Stimulated activated naive B cell treated with anti-CD40 and anti-IgM and Interleukin-4, amounts not matched to agents 10 μg/mL and 1 μg/mL and 100 μg/mL, for 72 hours (primary cell): ENCODE measurements at places on chromosomes 12 and 14.
A peak's percentile ranks its signal among the peaks of the same experiment; 100 is the strongest.

DNA sequence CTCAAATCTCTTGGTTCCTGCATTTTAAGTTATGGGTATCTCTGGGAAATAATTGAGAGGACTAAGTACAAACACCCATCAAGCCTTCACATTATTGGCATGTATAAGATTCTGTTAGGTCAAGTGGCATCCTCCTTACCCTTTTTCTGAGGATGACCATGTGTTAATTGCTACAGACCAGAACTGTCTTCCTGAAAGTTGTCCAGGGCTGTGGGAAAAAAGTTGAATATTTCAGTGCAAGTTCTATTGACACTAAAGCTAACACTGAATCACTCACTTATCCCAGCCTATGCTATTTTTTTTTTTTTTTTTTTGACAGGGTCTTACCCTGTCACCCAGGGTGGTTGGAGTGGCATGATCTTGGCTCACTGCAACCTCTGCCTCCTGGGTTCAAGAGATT is 130.1 kb upstream of the HIF1A start:
- H3K4me3 ChIP-seq: no peak overlapping the region
- no peaks in the 10 kb centered on the region for H3K36me3 ChIP-seq
- no peaks in the 10 kb centered on the region for H3K27me3 ChIP-seq
- peaks cover 55% of the 10 kb centered on the region for H3K4me1 ChIP-seq

DNA sequence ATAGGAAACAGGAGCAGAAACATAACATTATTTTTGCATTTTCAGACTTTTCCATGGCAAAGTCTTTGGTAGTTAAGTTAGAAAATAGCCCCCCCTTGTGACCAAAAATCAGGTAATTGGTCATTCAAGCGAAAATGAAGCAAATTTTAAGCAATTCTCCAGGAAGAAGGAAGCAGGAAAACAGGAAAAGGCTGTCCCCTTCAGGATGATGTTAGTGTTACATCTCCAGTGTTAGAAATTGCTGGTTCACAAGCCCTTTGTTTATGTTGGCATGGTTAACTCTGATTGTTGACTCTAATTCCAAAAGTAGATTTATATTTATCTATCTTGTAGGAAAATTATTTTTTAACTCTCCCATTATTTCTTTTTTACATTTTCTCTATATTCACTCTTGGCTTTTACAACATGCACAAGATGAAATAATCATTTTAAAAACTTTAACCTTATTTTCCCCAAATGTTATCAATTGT is 18.8 kb upstream of the GAS2L3 start:
- no peak overlapping the region for H3K27ac ChIP-seq
- H3K4me1 ChIP-seq: no peaks in the 10 kb centered on the region
- DNase-seq: no peak
- no peaks in the 10 kb centered on the region for H3K36me3 ChIP-seq
- no peak overlapping the region for H3K4me3 ChIP-seq
- H3K27me3 ChIP-seq: no peaks in the 10 kb centered on the region

GRCh38 chr12:24705741-24706358 is 243.1 kb downstream of the BCAT1 start:
- DNase-seq: peak; percentile 47
- H3K36me3 ChIP-seq: no peaks in the 10 kb centered on the region
- H3K4me3 ChIP-seq: peak overlapping the region; percentile 43
- peaks cover 28% of the 10 kb centered on the region for H3K4me1 ChIP-seq
- H3K27ac ChIP-seq: peak overlapping the region; percentile 75

- DNase-seq: no peak
- H3K27ac ChIP-seq: no peak overlapping the region
- no peaks in the 10 kb centered on the region for H3K4me1 ChIP-seq
- H3K36me3 ChIP-seq: no peaks in the 10 kb centered on the region
- no peaks in the 10 kb centered on the region for H3K27me3 ChIP-seq
Measured at GRCh38 chr12:71243370-71243769, 85.6 kb upstream of the TSPAN8 start.

DNA sequence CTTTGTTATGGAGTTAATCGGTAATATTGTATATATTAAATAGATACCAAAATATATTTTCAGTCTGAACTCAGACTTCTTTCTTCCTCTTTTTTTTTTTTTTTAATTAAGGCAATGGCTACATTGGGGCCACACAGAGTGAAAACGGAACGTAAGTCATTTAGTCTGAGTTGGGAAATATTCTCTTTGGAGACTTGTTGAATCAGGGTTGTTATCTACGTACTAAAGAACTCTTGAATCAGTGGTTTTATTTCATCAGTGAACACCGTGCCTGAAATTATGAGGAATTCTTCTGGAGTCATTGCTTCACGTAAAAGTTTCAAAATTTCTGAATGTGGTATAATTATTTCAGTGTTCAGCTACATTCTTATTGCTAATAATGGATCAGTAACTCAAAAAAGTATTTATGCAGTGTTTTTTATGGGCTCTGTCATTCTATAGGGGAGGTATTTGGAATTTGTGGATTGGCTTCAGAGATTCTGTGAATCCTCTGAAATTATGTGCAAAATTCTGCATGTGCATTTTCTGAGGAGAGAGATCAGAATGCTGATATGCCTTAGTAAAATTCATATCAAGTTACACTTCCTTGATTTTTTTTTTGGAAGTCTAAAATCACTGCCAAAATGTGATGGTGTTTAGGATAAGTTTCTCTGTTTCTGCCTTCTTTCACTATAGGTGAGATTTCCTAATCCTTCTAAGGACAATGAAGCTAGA is 39.6 kb downstream of the BRMS1L start:
- DNase-seq: no peak
- no peak overlapping the region for H3K4me3 ChIP-seq
- H3K36me3 ChIP-seq: peaks cover 28% of the 10 kb centered on the region
- no peak overlapping the region for H3K27ac ChIP-seq

DNA sequence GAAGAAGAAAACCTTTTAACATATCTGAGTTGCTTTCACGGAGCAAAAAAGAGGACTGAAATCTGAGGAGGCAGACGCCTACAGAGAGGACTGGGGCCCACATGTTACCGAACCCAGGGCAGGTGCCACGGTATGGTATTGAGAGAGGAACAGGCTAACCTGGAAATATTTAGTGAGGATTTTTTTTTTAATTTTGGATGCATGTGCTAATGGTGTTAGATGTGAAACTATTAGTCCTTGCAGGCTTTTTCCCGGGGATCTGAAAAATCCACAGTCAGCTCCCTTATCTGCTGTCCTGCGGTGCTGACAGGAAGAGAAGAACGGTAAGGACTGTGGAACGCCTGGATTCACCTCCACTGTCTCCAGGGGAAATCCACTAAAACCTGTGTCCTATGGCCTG is 819.7 kb downstream of the TMEM121 start:
- no peak for DNase-seq
- no peak overlapping the region for H3K27ac ChIP-seq
- no peak overlapping the region for H3K4me3 ChIP-seq
- no peaks in the 10 kb centered on the region for H3K27me3 ChIP-seq
- H3K4me1 ChIP-seq: peaks cover 10% of the 10 kb centered on the region
- no peaks in the 10 kb centered on the region for H3K36me3 ChIP-seq

DNA sequence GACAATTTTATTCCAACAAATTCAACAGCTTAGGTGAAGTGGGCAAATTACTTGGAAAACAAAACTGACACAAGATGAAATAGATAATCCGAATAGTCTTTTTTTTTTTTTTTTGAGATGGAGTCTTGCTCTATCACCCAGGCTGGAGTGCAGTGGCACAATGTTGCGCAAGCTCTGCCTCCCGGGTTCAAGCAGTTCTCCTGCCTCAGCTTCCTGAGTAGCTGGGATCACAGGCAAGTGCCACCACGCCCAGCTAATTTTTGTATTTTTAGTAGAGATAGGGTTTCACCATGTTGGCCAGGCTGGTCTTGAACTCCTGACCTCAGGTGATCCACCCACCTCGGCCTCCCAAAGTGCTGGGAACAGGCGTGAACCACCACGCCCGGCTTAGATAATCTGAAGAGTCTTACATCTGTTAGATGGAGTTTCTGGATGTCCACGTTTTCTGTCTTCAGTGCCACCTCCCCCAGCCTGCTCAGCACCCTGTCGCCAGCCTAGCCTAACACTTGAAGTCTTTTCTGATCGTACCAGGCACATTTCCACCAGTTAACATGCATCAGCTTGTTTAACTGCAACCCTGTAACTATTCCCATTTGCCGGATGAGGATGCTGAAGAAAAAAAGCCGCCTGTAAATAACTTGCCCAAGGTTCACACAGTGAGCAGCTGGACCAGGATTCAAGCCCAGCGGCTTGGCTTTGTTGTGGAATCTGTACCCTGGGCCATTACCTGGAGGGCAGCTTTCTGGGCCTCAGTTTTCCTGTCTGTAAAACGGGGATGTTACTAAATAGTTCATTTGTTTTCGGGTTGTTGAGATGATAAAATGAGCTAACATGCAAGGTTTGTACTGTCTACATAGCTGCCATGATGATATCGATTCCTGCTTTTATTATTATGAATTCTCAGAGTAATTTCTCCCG is 26.4 kb downstream of the FBRSL1 start:
- H3K27me3 ChIP-seq: no peaks in the 10 kb centered on the region
- H3K27ac ChIP-seq: peak overlapping the region; percentile 37

- H3K4me3 ChIP-seq: peak overlapping the region; percentile 64
- peak; percentile 73 for DNase-seq
- H3K27me3 ChIP-seq: no peaks in the 10 kb centered on the region
- peaks cover 36% of the 10 kb centered on the region for H3K4me1 ChIP-seq
Measured at GRCh38 chr14:92846162-92846897, 52.2 kb downstream of the GOLGA5 start.

DNA sequence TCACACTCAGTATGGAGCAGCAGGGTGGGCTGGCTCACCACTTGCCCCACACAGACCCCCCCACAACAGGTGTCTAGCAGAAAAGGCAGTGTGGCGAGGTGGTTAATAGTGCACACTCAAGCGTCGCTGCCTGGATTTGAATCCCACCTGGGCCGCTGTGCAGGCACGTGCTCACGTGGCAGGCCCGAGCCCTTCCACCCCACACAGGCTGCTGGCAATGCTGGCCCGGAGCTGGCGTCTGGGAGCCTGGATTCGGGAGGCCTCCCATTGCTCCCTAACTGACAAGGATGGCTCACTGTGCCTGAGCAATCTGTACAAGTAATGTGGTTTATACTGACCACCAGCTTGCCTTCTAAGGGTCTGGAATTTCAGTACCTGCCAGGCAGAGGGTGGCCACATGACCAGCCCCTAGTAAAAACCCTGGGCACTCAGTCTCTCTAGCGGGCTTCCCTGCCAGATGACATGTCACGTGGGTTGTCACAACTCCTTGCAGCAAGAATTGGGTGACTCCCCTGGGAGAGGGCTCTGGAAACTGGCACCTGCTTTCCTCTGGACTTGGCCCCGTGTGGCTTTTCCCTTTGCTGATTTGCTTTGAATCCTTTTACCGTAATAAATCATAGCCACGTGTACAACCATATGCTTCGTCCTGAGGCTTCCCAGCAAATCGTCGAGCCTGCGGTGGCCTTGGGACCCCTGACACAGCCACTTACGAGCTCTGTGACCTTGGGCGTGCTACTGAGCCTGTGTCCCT is 72.8 kb downstream of the SCARB1 start:
- H3K4me1 ChIP-seq: peaks cover 16% of the 10 kb centered on the region
- no peak overlapping the region for H3K4me3 ChIP-seq
- H3K36me3 ChIP-seq: peaks cover 55% of the 10 kb centered on the region
- DNase-seq: no peak
- H3K27ac ChIP-seq: no peak overlapping the region

- no peak overlapping the region for H3K27ac ChIP-seq
- peaks cover 58% of the 10 kb centered on the region for H3K4me1 ChIP-seq
- peaks cover 66% of the 10 kb centered on the region for H3K36me3 ChIP-seq
- no peaks in the 10 kb centered on the region for H3K27me3 ChIP-seq
Measured at GRCh38 chr12:47722941-47723631, 2.2 kb downstream of the ENDOU start.

DNA sequence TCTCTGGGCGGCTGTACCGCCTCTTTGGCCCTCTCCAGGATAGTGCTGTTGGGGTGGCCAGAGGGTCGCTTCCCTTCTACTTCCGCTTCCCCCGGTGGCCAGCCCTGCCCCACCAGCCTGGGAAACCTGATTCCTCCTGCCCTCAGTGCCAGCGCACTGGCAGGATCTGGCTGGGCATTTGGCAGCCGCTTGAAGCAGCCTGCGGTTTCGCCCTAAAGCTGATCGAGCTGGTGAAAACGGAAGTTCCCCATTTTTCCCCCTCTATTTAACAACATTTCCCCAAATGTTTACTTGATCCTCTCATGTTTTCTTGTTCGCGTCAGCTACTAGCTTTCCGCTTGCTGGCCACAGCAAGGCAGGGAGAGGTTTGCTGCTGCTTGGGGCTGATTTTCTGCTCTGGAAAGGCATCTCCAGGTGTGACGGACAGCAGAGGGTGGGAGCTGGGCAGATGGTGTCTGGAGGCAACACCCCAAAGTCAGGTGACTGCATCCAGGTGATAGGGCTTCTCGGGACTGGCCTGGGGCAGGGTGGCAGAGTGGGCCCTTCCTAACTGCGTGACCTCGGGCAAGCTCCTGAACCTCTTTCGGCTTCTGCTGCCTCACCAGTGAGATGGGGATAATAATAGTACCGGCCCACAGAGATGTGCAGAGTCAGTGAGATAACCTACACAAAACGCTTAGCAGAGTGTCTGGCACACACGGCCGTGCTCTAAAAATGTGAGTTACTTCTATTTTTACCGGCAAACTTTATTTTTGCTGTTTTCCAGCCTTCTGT is 53.1 kb downstream of the TSPAN9 start:
- peak overlapping the region; percentile 89 for H3K27ac ChIP-seq
- H3K4me3 ChIP-seq: peak overlapping the region; percentile 32
- H3K27me3 ChIP-seq: peaks cover 61% of the 10 kb centered on the region
- peaks cover 4% of the 10 kb centered on the region for H3K36me3 ChIP-seq
- peaks cover 23% of the 10 kb centered on the region for H3K4me1 ChIP-seq

DNA sequence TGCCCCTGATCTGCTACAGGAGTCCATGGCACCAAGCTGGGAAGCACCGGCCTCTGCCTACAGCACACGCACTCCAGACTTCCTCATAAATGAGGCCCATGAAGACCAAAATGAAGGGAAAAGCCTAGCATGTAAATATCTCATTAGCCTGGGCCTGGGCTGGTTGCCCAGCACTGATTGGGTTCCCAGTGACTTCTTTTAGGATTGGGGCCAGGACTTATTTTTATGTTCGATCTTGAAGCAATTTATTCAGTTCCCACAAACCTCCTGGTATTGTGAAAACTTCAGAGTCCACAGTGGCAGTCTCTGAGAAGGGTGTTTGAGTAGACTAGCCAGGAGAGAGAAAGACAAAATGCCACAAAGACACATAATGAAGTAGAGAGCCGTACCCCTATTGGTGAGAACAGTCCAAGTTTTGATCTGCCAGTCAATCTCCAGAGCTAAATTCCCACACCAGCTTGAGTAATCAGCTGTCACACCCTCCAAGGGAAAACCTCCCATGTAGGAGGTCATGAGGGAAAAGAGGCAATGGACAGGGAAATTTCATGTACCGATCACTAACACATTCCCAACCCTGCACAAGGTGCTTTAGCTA is 78.2 kb downstream of the PHLDA1 start:
- no peak overlapping the region for H3K4me3 ChIP-seq
- no peak for DNase-seq
- H3K36me3 ChIP-seq: no peaks in the 10 kb centered on the region
- H3K27ac ChIP-seq: no peak overlapping the region

- DNase-seq: no peak
- no peaks in the 10 kb centered on the region for H3K36me3 ChIP-seq
- no peak overlapping the region for H3K4me3 ChIP-seq
- H3K27me3 ChIP-seq: no peaks in the 10 kb centered on the region
- no peak overlapping the region for H3K27ac ChIP-seq
Measured at GRCh38 chr12:30286345-30286926, 409.2 kb downstream of the IPO8 start.

GRCh38 chr12:101691503-101692096 is 5.8 kb upstream of the CHPT1 start:
- H3K27me3 ChIP-seq: no peaks in the 10 kb centered on the region
- H3K4me3 ChIP-seq: no peak overlapping the region
- peaks cover 13% of the 10 kb centered on the region for H3K4me1 ChIP-seq
- no peaks in the 10 kb centered on the region for H3K36me3 ChIP-seq
- H3K27ac ChIP-seq: no peak overlapping the region

GRCh38 chr12:93639406-93639805 is 37.8 kb upstream of the CRADD start:
- H3K4me1 ChIP-seq: peaks cover 9% of the 10 kb centered on the region
- no peaks in the 10 kb centered on the region for H3K36me3 ChIP-seq
- H3K27ac ChIP-seq: no peak overlapping the region
- peaks cover 8% of the 10 kb centered on the region for H3K27me3 ChIP-seq
